ENCODE measurements at places on chromosomes 2 and 18. TPM values are rescaled to one million over a fixed set of nuclear protein-coding genes. Genes with fewer than 3 reads are reported as not detected.

DNA sequence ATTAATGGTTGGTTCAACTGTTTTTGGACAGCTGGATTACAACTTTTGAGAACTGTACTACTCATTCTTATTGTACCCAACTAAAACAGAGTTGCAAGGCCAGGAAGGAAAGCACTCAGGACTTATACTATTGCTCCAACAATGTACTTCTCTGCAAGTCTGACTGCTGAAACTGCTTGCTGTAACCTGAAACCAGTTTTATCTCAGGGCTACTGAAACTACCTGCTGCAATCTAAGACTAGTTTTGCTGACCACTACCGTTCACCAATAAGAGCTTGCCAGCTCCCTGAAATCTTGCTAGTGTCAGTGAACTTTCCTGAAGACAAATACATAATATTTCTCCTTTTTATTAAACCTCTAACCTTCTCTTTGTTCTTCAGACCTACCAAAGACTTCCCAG is 157.3 kb downstream of the CDCA7 start:
- DNase-seq = no peak

GRCh38 chr18:58279504-58280175 is 235.6 kb downstream of the NEDD4L start:
- DNase-seq = no peak

DNA sequence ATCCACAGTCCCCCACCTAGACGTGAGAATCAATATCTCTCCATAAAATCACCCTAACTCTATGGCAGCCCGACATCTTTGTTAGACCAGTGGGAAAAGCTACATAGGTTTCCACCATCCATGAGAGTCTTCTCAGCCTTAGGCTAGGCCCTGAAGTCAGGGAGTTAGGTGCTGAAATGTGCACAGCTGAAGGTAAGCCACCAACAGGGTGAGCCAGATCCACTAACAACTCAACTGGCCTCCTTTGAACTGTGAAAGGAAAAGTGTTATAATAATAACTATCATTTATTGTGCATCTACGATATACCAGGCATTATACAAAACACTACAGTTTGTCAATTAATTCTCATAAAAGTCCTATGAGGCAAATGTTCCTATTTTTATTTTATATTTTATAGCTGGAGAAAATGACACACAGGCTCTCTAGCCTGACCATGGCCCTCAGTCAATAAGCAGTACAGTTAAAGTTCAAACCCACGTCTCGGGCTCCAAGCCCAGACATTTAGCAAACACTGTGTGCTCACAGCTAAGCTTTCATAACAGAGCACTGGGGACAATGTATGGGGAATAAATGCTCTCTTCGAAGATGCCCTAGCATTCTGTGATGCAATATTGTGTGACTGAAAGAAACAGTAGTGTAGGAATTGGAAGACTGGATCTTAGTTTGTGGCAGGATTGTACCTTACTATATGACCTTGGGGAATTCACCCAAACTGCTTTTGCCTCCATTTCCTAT is 11.2 kb upstream of the CYP27C1 start:
- no peak for DNase-seq

DNA sequence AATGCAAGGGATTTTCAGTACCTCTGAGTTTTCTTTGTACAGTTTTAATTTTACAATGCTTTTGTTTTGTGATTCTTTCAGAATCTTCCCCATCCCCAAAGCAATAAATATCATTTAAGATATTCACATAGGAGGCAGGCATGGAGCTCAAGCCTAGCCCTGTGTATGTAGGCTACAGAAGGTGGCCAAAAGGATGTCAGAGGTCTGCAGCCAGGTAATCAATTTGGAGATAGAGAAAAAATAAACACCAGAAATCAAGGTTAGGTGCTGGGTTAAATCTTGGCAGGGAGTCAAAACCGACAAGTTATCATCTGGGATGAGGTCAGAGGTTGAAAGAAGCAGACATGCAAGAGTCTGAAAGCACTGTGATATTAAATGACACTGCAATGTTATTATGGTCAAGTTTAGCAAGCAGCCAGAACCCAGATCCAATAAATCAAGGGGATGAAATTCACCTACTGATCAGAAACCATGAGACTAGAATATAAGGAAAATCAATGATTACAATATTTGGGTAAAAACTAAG is 45.1 kb upstream of the LRP1B start:
- DNase-seq = no peak

DNA sequence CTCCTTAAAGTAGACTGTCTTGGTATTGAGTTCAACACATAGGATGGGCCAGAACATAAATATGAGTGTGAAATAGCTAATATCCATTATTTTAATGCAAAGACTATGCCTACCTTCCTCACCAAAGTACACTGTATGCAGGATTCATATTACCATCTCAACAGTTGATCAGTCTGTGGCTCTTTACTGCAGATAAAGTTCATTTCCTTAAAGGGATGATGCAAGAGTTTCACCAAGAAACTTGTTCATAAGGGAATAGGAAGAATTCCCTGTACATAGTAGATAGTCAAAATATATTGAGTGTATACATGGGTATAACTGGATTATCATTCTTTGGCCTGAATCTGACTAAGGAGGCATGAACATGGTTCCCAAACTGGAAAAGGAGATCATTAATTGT is 35.0 kb downstream of the MARS2 start:
- no peak for DNase-seq

- DNase-seq = no peak
Observed at GRCh38 chr2:58698620-58699019, 457.5 kb upstream of the FANCL start.

GRCh38 chr2:157760949-157761348 is 115.2 kb downstream of the ACVR1 start:
- no peak for DNase-seq

GRCh38 chr2:239275847-239276831 is 124.7 kb downstream of the HDAC4 start:
- no peak for DNase-seq

- DNase-seq = peak; percentile 90
Observed at GRCh38 chr2:215435870-215436704, at the start of gene FN1. Gene FN1 (minus strand): TSS chr2:215436068. CDS start chr2:215435802, 266 bp downstream.

GRCh38 chr2:26696351-26696816 is 3.9 kb downstream of the KCNK3 start:
- no peak for DNase-seq

DNA sequence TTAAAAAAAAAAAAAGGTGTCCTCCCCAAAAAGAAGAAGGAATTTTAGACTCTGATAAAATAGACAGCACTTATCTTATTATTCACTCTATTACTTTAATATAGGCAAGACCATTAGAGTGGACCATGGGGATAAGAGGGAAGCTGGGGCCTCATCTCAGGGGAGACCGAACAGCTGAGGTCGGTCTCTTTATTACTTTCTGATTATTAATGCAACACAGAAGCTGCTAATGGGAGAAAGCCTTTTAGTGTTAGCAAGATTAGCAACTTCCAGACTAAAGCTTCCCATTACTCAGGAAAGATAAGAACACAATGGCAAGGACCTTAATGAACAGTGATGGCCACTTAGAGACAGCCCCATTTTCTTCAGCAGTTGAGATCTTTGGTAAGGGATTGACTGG is 135.5 kb downstream of the TMEFF2 start:
- DNase-seq = no peak

GRCh38 chr18:39225373-39225772 is 1659.8 kb upstream of the CELF4 start:
- no peak for DNase-seq

DNA sequence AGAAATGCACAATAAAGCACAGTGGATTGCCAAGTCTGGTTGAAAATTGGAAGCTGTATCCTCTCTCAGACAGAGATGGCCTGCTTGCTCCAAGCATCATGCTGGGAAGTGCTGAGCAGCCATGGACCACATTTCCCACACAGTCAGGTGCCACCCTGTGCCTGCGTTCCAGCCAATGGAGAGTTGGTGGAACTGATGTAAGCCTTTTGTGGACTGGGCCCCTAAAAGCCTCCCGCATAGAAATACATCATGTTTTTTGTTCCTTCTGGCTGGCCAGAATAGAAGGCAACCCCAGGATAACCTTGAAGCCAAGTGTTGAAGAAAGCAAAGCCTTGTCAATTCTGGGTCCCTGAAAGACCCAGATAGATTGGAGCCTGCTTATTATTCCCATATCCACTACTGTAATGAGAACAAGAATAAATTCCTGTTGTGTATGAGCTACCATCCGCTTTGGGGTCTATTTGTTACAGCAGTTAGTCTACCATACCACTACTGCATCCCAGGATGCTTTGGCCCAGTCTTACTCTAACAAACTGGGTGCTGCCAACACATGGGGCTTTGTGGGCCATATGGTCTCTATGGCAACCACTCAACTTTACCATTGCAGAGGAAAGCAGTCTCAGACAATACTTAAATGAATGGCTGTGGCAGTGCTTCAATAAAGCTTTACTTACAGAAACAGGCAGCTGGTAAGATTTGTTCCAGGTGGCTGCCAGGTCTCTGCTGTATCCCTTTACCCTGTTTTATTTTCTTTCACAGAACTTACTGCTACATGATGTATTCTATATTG is 65.4 kb downstream of the POLE4 start:
- DNase-seq = no peak

DNA sequence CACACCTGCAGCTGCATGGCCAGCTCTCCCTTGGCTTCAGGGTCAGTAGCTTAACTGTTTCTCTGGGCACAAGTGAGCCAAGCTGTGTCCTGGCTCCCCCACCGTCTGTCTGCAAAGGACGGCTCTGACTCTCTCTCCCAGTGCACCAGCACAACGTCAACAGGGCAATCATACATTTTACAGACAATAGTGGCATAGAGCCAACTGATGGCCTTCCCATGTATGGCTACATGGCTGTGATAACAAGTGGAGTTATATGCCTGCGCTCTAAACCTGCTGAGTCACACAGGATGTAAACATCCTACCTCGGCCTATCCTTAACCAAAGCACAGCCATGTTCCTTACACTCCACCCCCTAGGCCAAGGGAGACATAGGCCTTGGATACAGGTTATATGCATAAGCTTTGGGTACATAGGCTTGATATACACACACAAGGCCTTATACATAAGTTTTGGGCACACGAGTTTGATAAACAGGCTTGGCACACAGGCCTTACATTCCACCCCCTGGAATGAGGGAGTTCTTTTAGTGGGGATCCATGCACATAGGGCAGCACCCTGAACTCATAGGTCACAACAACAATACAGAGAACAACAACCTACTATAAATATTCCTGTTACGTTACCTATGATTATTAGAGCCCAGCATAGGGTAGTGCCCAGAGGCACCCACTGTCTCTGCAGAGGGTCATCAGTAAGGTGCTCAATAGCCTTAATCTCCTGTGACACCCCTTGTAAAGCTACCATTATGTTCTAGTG is 17.7 kb downstream of the PHOSPHO2 start:
- DNase-seq = no peak

DNA sequence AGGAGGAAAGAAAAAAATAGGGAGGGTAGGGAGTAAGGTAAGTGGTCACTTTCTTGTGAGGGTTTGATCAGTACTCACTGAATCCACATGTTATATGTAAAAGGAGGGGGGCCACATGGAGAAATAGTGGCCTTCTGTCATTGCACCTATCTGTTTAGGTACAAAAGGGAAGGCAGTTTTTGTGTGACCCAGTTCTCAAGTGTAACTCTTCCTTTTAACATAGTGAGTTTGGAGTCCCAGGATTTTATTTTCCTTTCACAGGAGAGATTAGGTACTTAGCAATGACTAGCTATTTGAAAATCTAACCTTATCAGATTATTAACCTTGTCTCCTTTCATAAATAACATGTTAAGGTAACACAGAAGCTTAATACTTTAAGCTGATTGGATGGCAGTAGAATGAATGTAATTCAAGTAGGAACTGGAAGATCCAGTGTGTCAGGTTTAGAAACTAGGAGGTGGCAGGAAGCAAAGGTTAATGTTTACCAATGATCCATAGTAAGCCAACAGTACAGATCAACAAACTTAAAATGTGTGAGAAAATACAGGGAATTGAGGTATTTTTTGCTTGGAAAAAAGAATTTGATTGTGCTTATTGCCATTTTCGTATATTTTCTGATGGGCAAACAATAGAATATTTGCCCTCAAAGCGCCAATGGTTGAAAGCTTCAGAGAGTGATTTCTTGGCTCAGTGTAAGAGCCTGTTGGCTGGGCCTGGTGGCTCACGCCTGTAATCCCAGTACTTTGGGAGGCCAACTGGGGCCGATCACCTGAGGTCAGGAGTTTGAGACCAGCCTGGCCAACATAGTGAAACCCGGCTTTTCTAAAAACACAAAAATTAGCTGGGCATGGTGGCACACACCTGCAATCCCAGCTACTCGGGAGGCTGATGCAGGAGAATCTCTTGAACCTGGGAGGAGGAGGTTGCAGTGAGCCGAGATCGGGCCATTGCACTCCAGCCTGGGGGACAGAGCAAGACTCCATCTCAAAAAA is 11.3 kb downstream of the HNMT start:
- DNase-seq = peak; percentile 72

DNA sequence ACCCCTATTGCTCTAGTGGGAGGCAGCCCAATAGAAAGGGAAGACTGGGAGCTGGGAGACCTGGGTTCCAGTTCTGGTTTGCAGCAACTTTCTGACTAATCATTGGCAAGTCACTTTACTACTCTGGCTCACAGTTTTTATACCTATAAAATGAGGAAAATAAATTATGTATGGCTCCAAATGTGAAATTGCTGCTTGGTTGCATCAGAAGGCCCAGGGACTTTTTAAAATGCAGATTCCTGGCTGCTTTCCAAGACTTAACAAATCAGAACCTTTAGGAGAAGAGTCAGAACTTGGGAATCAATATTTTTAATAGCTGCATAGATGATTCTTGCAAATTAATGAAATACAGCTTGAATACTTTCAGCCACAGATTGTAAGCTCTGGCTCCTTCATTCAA is 943.9 kb downstream of the EPHA4 start:
- no peak for DNase-seq

ST8SIA5 gene
- 0.19 TPM for polyA plus RNA-seq

MAP3K19 gene
- polyA plus RNA-seq = not detected

TEX44 gene
- not detected for polyA plus RNA-seq

HRH4 gene
- polyA plus RNA-seq = 0.05 TPM

STAT4 gene
- 0.80 TPM for polyA plus RNA-seq

KIF3C gene
- polyA plus RNA-seq = 6.9 TPM

LRP2 gene
- polyA plus RNA-seq = not detected
